ENCODE measurements at places on chromosomes 2 and 18.

DNA sequence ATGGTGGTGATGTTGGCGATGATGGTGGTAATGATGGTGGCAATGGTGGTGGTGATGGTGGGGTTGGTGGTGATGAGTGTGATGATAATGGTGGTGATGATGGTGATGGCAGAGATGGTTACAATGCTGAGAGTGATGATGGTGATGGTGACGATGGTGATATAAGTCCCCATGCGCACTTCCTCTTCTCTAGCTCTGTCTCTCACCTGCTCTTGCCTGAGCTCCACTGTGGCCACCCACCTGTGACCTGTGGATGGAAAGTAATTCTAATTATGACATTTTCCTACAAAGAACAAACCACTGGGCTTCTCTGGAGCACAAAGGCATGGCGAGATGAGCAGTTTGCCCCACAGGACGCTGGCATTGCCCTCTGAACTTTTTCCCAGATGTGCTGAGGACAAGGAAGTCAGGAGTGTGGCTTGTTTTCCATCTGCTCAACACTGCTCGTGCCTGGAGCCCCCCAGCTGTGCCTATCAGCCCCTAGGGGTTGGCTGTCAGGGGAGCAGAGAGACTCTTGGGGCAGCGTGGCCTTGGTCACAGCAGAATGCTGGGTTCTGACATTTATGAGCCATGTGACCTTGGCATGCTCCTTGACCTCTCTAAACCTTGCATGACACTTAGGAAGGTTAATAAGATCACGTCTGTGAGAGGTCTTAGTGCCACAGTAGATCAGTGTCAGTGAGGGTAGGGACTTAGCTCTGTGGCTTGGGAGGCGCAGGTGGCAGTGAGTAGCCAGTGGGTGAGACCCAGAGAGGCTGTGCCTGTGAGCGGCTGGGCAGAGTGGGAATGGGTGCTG lies 68.4 kb downstream of the RRM2 start:
- DNase-seq: no peak

GRCh38 chr2:43872151-43872550 lies 33.4 kb downstream of the ABCG8 start:
- no peak for DNase-seq

DNA sequence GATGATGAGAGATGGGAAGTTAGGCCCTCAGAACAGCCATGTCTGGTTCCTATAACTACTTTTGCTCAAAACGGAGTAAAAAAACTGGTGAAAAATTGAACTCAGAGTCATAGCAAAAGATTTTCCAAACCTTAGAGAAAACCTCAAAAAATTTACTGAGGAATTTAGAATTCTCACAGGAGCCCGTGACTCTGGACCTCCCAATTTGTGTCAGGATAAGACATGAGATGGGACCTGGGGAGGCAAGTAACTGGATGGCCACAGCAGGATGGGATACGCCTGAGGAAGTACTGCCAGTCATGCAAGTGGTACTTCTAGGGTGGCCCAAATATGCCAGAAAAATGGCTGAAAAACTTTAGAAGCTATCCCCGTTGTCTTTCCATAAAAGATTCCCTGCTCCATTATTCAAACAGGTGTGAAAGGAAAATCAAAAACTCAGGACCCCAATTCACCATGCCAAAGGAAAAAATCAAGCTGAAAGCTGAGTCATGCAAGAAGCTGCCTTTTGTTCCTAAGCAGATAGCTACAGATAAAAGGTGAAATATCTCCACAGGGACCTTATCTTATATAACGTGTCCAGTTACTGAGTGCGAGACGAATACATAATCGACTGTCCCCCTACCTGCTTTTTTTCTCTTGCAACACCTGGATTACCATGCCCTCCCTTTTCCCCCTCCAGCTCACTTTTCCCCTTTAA lies 34.1 kb upstream of the LIPG start:
- no peak for DNase-seq

DNA sequence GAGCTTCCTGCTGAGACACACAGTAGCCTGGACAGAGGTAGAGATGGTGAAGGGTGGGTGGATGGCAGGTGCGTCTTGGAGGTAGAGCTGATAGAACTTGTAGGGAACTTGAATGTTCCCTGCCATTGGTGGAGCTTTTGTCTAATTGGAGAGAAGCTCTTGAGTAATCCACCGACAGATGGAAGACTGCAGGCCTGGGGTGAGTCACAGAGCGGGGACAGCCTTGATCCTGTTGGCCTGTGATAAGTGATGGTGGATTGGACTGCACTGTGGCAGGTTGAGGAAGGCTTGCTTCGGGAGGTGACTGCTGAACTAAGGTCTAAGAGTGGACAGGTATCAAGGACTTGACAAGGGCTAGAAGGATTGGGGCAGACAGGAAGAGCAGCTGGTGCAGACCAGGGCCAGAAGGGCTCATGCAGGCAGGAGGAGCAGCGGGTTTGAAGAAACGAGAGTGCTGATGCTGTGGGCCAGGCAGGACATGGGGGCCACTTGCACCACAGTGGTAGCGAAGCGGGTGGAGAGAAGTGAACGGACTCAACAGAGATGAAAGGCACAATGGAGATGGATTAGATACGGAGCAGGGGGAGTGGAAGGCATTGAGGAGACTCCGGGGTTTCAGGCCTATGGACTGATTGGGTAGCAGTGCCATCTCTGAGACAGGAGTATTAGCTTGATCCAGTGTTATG lies 16.3 kb downstream of the CABLES1 start:
- DNase-seq: no peak

- DNase-seq: no peak
Measured at GRCh38 chr18:37235583-37235982, 330.0 kb downstream of the CELF4 start.

GRCh38 chr2:11236335-11236734 lies 81.1 kb downstream of the SLC66A3 start:
- DNase-seq: no peak

DNA sequence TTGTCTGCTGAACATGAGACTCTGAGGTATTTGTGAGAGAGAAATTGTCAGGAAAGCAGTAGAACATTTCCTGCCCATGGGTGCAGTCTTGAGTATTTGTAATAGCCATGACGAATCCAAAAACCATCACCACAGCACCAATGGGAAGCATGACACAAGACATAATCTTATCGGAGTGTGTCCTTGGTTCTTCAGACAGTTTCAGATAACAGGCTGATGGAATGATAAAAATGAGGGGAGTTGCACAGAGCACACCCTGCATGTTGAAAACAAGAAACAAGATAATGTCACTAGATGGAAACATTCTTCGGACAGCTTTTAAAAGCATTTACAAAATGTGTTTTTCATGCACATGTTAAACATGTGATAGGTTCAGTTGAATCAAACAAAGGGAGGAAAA lies 56.9 kb downstream of the SLC38A11 start:
- DNase-seq: no peak

All from NCI-H1105 treated with DMSO at 0.1 percent for 48 hours (cell line).